NCI-H774 (cell line): ENCODE measurements at places on chromosomes 5 and 9.
A peak's percentile ranks its signal among the peaks of the same experiment; 100 is the strongest.

- DNase-seq, result no peak
Observed at GRCh38 chr9:85416715-85417114, 325.0 kb downstream of the AGTPBP1 start.

DNA sequence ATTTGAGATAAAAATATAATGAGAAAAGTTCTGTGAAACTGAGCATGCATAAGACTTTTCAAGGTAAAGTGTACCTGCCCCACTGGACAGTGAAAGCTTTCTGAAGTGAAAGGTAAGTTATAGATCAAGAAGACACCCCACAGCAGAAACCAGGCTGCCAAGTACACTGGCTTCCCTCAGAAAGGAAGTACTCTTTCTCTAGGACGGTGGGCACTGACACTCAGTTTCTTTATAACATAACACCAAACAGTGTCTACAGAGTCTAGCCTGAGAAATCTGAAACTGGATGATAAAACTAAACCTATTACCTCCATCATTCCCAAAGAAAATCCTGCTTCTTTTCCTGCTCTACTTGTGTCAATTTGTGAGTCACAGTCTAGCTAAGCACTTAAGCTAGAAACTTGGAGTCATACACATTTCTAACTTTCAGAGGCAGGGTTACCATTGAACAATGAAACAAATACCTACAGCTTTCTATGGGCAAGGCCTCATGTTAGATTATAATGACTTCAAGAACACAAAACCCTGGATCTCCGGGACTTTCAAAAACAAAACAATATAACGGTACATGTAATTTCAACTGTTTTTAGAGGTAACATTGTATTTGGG is 136.7 kb downstream of the CPLANE1 start:
- no peak for DNase-seq

DNA sequence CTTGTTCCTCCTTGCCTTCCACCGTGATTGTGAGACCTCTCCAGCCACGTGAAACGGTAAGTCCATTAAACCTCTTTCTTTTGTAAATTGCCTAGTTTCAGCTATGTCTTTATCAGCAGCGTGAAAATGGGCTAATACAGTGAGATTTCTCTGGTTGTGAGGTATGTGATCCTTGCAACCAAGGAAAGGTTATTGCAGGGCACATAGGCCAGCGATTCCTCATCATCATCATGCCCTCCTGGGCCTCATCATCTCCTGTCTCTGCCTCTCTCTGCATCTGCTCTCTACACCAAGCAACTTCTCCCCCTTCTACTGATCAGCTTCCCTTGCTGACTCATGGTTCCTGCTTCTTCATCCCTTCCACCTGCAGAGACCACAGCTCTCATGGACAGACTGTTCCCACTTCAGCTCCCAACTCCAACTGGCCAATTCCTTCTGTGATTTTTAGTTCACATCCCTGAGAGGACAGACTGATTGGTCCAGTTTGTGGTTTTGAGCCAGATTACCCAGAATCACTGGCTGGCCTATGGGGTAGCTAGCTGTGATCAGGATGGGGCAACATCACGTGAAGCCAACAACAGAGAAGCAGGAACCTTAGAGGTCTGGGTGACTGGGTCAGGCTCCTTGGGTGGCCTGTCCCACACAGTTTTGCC is 53.1 kb downstream of the LIX1 start:
- no peak for DNase-seq

DNA sequence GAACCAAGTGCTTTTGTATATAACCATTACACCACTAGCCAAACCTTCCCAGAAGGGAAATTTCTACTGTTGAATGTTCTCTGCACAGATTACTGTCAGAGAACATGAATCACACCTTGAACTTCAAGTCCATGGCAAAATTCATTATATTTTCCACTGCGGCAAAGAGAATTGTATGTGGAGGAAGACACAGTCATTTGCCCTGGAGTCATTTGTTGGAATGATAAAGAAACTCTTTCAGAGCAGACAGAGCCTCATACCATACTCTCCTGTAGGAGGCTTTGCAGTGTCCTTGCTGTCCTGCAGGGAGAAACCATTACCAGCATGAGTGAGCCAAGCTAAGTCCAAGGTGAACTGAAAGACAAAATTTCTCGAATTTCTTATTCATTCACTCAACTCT is 369.0 kb downstream of the ARHGEF28 start:
- no peak for DNase-seq

GRCh38 chr9:22682961-22683699 is 236.5 kb downstream of the DMRTA1 start:
- DNase-seq, result peak; percentile 53

DNA sequence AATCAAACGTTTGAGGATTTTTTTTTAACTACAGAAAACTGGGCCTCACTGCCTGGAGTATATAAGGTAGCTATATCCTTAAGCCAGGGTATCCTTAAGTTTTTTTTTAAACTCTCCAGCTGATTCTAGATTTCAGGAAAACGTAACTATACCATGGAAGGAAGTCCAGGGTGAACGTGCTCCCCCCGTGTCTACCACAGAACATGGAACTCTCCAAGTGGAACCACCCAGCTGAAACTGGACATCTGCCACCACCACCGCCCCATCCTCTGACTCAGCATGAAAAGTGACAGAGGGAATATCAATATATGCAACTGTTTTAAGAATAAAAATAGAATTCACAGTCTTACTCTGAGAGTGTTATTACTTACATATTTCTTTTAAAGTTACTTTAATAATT is 61.3 kb downstream of the DROSHA start:
- no peak for DNase-seq

GRCh38 chr5:112604732-112605630 is 132.7 kb upstream of the APC start:
- DNase-seq, result no peak

DNA sequence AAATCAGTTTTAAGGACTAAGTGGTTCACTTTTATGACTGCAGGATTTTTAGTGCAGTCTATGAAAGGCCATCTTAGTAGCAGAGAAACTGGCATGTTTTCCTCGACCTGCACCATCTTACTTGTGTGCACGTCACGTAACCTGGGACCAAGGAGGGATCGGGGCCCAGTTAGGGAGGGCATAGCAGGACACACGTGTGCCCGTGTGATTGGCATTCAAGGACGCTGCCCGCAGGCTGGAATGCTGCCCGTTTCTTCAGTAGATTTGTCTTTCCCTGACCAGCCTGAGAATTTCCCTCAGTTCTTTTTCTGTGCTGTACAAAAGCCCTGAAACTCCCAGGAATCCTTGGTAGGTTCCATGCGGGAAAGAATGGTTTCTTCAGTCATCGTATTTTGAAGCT is 196.3 kb downstream of the TRIO start:
- no peak for DNase-seq

DNA sequence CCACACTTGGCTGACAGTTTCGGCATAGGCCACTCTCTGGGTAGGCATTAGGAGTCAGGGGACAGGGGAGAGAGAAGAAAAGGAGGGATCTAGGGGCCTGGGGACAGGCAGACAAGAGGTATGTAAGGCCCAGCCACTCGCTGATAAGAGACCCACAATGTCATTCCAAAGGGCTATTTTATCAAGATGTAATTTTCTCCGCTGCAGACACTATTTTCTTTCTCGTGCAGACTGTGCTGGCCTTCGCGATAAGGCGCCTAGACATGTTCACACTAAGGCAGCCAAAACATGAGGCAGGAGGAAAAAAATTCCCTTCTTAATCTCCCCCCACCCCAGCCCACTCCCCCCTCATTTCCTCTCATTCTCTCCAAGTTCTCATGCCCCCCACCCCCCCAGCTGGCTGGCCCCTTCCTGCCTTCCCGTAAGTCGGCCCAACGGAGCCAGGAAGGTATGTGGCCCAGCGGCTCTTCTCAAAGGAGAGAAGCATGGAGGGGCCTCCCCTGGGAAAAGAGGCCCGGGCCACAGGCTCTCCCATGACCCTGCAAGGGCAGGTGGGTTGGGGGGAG is 44.9 kb upstream of the SYNPO start:
- DNase-seq, result no peak

GRCh38 chr5:113264046-113264445 is 170.7 kb downstream of the TSSK1B start:
- no peak for DNase-seq

- DNase-seq, result no peak
Observed at GRCh38 chr5:86964889-86965288, 302.8 kb upstream of the RASA1 start.

GRCh38 chr9:14899815-14900193 is 10.4 kb downstream of the FREM1 start:
- DNase-seq, result no peak

- DNase-seq, result peak; percentile 39
Observed at GRCh38 chr5:32506201-32506661, 61.7 kb upstream of the ZFR start.

- no peak for DNase-seq
Observed at GRCh38 chr5:6812800-6813731, 99.8 kb downstream of the TENT4A start.

GRCh38 chr5:146959360-146959759 is 80.8 kb upstream of the PPP2R2B start:
- DNase-seq, result no peak

DNA sequence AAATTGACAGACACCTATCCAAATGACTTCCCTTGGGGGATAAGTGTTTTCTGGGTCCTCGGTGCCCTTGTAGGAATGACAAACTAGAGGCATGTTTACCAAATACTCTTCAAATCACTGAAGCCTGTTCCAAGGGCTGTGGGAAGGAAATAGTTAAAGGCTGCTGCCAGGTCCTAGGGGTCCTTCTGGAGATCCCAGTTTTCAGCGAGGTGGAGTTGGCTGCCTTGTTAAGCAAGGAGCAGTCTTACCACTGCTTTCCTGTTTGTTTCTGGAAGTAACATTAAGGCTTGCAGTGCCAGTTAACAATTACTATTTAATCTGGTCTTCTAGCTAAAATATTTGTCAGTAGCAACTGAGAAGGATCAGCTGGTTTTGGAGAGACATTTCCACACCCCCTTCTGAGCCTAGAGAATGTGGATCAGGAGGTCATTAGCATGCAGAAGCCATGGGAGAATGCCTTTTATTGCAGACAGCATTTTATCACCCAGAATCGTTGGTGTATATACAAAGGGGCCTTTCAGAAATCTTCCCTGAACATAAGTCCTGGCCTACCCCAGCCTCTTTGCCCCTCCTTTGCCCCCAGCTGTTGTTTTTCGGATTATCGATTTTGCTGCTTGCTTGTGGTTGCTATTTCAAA is 238.8 kb downstream of the DMAC1 start:
- DNase-seq, result no peak

- DNase-seq, result no peak
Observed at GRCh38 chr9:93033531-93033930, 25.0 kb upstream of the SUSD3 start.

DNA sequence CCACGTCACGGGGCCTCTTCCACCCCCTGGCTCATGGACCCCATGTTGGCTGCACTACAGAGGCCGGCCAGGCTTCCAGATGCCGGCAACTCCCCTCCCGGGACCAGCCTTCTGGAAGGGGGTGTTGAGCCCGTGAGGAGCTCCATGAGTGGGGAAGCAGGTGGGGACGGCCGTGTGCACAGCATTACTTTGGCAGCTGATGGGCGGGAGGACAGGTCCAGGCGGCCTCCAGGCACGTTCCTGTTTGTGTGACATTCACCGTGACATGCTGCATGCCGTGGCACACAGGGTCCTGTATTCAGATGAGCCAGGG is 29.1 kb upstream of the ABO start:
- DNase-seq, result no peak

GRCh38 chr5:118863345-118863744 is 125.0 kb downstream of the DTWD2 start:
- no peak for DNase-seq

- no peak for DNase-seq
Observed at GRCh38 chr5:106167766-106168165, 1503.0 kb downstream of the EFNA5 start.

DNA sequence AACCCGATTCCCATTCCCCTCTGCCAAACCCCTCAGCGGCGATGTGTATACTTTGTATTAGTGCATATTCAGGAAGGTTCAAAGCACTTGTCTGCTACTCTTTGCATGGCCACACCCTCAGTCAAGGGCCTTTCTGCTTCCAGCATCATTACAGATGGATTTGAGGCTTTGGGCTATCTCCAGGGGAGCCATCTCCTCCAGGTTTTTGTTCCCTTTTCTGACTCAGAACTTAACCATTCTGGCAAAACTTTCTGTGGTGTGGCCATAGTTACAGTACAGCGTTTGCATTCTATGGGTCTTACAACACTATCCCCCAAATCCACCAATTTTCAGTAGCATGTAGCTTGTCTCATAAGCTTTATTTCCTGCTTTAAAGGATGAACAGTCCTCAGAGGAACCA is 36.0 kb upstream of the SVEP1 start:
- DNase-seq, result no peak

DNA sequence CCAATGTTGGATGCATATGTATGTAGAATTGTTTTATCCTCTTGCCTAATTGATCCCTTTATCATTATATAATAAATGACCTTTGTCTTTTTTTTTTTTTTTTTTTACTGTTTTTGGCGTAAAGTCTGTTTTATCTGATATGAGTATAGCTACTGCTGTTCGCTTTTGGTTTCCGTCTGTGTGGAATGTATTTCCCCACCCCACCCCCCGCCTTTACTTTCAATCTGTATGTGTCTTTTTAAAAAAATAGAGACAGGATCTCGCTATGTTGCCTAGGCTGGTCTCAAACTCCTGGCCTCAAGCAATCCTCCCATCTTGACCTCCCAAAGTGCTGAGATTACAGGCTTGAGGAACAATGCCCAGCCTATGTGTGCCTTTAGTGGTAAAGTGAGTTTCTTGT is 11.3 kb downstream of the AHRR start:
- DNase-seq, result no peak

DNA sequence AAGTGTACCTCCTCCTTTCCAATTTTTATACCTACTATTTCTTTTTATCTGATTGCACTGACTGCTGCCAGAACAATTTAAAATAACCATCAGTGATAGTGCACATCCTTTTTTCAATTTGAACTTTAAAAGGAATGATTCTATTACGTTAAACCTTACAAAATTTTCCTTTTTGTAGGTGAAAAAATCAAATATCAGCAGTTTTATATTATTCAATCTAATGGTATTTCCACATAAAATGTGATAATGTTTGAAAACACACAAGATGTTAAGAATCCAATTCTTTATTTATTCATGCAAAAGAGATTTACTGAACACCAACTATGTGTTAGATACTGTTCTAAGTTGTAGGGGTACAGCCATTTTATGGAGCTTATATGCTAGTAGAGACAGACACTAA is 105.7 kb downstream of the GDNF start:
- no peak for DNase-seq
